ENCODE measurements at places on chromosomes 12 and 14. TPM values are rescaled to one million over a fixed set of nuclear protein-coding genes. Genes with fewer than 3 reads are reported as not detected.

DNA sequence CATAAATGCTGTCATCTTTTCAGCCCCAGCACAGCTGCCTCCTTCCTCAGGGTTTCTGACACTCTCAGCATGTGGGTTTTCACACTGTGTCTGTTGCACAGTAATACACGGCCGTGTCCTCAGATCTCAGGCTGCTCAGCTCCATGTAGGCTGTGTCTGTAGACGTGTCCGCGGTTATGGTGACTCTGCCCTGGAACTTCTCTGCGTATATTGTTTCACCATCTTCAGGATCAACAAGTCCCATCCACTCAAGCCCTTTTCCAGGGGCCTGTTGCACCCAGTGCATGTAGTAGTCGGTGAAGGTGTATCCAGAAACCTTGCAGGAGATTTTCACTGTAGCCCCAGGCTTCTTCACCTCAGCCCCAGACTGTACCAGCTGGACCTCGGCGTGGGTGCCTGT, 1210.6 kb downstream of the TMEM121 start:
- no peak for DNase-seq

DNA sequence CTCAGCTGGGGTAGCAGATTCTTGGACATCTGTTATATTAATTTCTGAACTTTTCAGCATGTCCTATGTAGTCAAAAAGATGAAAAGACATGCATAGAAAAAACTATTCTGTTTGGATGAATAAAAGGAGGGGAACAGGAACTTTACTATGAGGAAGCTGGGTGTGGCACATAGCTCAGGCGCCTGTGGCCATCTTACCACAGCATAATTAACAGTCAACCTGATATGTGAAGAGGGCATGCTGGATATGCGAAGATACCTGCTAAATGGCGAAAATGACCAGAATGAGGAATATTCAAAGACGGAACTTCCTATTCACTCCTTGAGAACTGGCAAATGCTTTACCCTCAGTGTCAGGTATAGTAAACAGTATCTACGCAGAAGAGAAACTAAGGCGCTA, 18.4 kb downstream of the SETD3 start:
- DNase-seq: no peak

GRCh38 chr12:85971800-85972199, 97.7 kb downstream of the NTS start:
- no peak for DNase-seq

GRCh38 chr14:20799456-20799891, 3.2 kb downstream of the RNASE1 start:
- DNase-seq: no peak

GRCh38 chr14:92898566-92899131, 24.3 kb upstream of the CHGA start:
- DNase-seq: peak; percentile 14

The IL23A gene
- total RNA-seq: 21.6 TPM
